AG09319 (cell line): ENCODE measurements at places on chromosomes 11 and 22.

- no peak for DNase-seq
Observed at GRCh38 chr11:130719220-130719915, 196.9 kb downstream of the SNX19 start.

- no peak for DNase-seq
Observed at GRCh38 chr11:57772562-57772961, 11.0 kb downstream of the CTNND1 start.

DNA sequence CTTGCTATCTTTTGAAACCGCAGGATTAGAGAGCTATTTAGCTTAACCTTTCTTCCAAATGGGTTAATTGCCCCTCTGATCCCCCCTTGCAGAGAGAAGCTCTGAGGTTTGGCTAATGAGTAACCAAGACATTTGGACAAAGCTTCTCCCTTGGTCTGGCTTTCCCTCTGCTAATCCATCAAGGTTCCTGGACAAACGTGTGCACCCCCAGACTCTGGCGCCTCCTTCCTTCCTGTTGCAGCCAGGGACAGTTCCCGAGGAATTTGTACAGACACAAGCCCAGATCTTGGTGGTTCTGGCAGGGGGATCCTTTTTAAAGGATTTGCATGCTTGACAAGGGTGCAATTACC, 1.6 kb downstream of the KIAA1671 start:
- DNase-seq = no peak

- DNase-seq = no peak
Observed at GRCh38 chr11:8080674-8081590, at the start of gene TUB. Gene TUB (plus strand): TSS chr11:8081211. CDS start chr11:8081511, 300 bp downstream.

DNA sequence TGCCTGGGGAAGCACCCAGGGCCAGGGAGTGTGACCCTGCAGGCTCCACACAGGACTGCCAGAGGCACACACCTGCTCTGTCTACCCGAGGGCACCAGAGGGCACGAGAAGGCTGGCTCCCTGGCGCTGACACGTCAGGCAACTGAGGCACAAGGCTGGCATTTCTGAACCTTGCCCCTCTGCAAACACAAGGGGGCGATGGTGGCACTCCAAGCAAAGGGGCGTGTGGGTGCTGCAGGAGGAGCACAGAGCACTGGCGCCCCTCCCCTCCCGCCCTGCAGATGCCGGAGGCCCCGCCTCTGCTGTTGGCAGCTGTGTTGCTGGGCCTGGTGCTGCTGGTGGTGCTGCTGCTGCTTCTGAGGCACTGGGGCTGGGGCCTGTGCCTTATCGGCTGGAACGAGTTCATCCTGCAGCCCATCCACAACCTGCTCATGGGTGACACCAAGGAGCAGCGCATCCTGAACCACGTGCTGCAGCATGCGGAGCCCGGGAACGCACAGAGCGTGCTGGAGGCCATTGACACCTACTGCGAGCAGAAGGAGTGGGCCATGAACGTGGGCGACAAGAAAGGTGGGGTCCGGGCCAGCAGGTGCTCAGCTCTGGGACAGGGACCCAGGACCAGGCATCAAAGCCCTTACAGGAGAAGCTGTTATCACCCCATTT, 20.8 kb upstream of the TXNRD2 start:
- DNase-seq = no peak

DNA sequence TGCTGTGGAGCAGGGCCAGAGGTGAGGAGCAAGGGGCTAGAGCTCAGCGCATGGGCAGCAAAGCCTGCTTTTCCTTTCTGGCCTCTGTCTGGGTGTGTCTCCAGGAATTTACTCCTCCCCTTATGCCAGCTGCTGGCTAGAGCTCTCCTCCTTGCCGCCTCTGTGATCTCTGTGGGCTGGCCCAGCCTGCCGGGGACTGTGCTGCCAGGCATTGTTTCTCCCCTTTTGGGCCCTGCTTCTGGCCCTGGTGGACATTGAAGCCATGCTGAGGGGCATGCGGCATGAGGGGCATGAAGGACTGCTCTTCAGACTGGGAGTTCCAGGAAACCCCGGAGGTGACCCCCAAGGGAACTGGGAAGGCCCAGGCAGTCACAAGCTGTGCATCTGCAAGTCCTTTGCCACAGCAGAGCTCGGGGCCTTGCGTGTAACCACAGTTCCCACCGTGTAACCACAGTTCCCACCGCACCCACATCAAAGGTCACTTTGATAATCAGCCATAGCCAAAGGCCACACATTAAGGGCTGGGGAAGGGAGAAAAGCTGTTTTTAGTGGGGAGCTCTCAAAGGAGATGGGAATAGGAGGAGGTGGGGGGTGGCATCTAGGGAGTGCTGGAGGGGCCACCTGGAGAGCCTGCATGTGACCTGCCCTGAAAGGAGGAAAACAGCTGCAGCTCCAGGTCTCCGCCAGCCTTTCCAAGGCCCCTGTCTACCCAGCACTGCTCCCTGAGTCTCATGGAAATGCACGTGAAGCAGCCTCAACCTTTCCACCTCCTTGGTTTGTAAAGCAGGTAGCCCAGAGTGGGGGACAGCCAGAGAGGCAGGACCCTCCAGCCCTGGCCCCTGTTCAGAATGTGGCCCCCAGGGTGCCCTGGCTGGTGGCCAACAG, 62.3 kb downstream of the PPFIBP2 start:
- DNase-seq = no peak
